Esophagus squamous epithelium (tissue), 5 donors: ENCODE measurements at places on chromosomes 1 and 21.

GRCh38 chr1:114229368-114229767, 75.7 kb upstream of the SYT6 start:
- no peak for DNase-seq

GRCh38 chr21:40635391-40635790, 211.6 kb downstream of the DSCAM start:
- no peak for DNase-seq

GRCh38 chr1:160634543-160635491, 12.0 kb downstream of the SLAMF1 start:
- DNase-seq = no peak

GRCh38 chr21:8998946-8999681, 1522.3 kb upstream of the TPTE start:
- no peak for DNase-seq

- no peak for DNase-seq
Measured at GRCh38 chr1:220761688-220762427, 13.7 kb downstream of the MTARC2 start.

DNA sequence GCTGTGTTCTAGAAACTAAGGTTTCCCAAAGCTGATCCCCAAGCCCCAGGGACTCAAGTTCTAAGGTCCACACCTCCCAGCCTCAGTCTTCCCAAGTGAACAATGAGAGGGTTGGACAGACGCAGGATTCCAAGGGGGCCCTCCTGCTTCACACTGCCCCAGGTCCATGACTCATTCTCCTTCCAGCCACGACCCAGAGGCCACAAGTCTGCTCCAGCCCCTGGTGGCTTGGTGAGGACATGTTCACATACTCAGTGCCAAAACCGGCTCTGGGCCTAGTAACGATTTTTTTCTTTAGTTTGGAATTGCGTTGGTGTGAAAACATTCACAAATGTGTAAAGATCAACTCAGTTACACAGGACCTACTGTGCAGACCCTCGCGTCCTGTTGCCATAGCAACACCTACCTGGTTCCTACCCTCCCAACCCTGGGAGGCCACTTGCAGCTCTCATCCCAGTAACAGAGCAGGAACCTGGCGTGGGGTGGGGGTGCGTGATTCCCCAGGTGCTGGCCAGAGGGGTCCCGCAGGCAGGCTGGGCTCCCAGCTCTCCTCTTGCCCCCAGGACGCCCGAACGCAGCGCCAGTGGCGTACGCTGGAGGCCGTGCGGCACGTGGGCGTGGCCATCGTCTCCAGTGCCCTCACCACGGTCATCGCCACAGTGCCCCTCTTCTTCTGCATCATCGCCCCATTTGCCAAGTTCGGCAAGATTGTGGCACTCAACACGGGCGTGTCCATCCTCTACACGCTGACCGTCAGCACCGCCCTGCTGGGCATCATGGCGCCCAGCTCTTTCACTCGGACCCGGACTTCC, 57.0 kb downstream of the DISP3 start:
- DNase-seq = no peak
